ENCODE measurements at places on chromosomes 11 and 22. TPM values are rescaled to one million over a fixed set of nuclear protein-coding genes. Genes with fewer than 3 reads are reported as not detected.
A peak's percentile ranks its signal among the peaks of the same experiment; 100 is the strongest.

- no peak overlapping the region for H3K4me3 ChIP-seq
- H3K36me3 ChIP-seq = peaks cover 35% of the 10 kb centered on the region
- H3K27ac ChIP-seq = no peak overlapping the region
- peaks cover 12% of the 10 kb centered on the region for H3K4me1 ChIP-seq
Measured at GRCh38 chr22:23159291-23159630, 14.0 kb downstream of the RAB36 start.

DNA sequence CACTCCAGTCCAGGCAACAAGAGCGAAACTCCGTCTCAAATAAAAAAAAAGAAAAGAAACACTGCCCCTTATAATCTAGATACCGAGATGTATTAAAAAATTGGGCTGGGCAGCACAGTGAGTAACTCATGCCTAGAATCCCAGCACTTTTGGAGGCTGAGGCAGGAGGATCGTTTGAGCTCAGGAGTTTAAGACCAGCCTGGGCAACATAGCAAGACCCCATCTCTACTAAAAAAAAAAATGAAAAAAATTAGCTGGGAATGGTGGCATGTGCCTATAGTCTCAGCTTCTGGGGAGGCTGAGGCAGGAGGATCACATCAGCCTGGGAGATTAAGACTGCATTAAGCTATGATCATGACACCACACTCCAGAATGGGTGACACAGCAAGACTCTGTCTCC lies 24.9 kb downstream of the DDX6 start:
- no peak overlapping the region for H3K27ac ChIP-seq
- H3K27me3 ChIP-seq = no peaks in the 10 kb centered on the region
- no peak for DNase-seq
- peaks cover 70% of the 10 kb centered on the region for H3K36me3 ChIP-seq
- H3K4me1 ChIP-seq = no peaks in the 10 kb centered on the region
- H3K4me3 ChIP-seq = no peak overlapping the region

DNA sequence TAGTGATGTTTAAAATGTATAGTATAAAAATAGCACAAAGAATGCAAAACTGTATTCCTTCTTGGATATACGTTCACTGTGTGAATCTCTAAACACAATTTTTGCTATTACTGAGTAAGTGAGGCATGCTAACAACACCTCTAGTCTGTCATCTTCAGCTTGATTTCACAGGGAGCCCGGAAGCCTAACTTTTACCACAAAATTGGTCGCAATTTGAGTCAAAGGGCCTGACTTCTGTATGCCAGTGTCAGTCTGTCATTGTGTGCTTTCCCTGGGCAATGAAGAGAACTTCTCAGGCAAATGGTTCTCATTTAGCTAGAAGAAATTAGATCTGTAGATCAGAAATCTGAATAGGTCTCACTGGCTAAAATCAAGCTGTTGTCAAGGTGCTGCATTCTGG lies 1059.5 kb downstream of the FAM181B start:
- no peaks in the 10 kb centered on the region for H3K4me1 ChIP-seq
- H3K36me3 ChIP-seq = no peaks in the 10 kb centered on the region
- no peak overlapping the region for H3K4me3 ChIP-seq
- DNase-seq = no peak
- no peak overlapping the region for H3K27ac ChIP-seq

GRCh38 chr22:44586351-44586990 lies 88.4 kb upstream of the RTL6 start:
- no peak overlapping the region for H3K4me3 ChIP-seq
- peak; percentile 56 for DNase-seq

Gene KRTAP5-2
- not detected for total RNA-seq

Gene MYO7A
- total RNA-seq = 12.8 TPM
